MCF 10A (cell line): ENCODE measurements at places on chromosomes 2 and 18. TPM values are rescaled to one million over a fixed set of nuclear protein-coding genes. Genes with fewer than 3 reads are reported as not detected.

The UGT1A6 gene
- 0.79 TPM in 1 of 2 replicates, not detected in the other for total RNA-seq

DNA sequence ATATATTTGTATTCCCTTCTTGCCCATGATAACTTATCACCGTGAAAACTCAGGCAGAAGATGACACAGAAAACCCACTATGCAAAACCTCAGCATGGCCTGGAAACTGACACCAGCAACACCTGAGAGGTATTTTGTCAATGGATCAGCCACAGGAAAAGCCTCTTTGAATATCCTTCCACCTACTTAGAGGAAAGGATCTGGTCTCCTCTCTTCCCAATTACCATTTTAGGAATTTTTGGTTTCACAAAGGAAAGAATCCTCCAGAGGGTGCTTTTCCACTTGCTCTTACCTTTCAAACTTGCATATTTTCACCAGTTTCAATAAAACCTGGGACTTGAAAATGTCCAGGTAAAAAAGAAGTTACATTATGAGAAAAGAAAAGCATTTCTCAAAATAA, 20.0 kb upstream of the MEIS1 start:
- no peak for DNase-seq

The PIAS2 gene
- total RNA-seq: 22.8 and 28.2 TPM in 2 replicates

GRCh38 chr2:20507166-20507692, 60.4 kb downstream of the RHOB start:
- no peak for DNase-seq

The ASTL gene
- not detected in 2 replicates for total RNA-seq

The GAD1 gene
- total RNA-seq: 1.6 and 2.5 TPM in 2 replicates

- no peak for DNase-seq
These were observed 31.3 kb downstream of the CSRNP3 start for GRCh38 chr2:165500816-165501215.

GRCh38 chr2:17386771-17387170, 131.5 kb downstream of the RAD51AP2 start:
- no peak for DNase-seq

The CXCR2 gene
- total RNA-seq: not detected in 2 replicates

The SOX11 gene
- total RNA-seq: not detected in 2 replicates

The OSBPL6 gene
- total RNA-seq: 26.2 and 43.1 TPM in 2 replicates

GRCh38 chr18:56085551-56085950, 497.6 kb upstream of the TCF4 start:
- DNase-seq: peak; percentile 70

DNA sequence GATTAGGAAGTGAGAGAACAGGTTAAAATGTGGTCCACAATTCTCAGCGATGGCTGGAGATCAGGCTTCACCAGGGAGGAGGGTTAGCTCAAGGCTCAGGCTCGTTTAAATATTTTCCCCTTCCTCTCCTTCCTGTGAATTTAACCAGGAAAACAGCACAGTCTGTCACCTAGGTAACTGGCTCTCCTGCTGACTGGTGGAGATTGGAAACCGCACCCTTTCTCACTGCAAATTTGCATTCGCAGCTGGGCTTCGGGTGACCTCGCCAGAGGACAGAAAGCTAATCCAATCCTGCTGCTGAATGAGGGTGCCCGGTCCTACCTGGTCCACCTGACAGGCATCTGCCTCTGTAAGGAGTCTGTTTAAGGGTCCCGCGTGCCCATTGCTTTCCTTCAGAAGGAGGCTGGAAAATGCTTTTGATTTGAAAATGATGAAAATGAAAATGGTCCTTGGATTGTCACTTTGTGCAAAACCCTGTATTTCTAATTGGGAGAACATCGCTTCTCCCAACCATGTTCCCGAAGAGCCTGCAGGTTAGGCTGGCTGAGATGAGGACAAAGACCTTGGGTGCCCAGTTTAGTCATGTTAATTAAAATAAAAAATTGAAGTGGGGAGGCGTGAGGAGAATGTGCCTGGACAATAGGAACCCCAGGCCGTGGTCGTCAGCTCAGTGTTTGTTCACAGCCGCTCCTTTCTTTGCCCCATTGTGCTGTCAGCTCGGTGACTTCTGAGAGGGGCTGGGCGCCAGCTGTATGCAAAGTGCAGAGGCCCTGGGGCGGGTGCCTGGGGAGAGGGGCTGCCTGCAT, 43.4 kb upstream of the MTCL1 start:
- DNase-seq: no peak

The ANKRD44 gene
- total RNA-seq: 4.4 and 6.9 TPM in 2 replicates

GRCh38 chr2:32836933-32837332, 109.8 kb upstream of the LTBP1 start:
- DNase-seq: no peak

GRCh38 chr2:25082002-25082622, 40.2 kb downstream of the EFR3B start:
- DNase-seq: no peak

GRCh38 chr2:48560546-48561209, 30.7 kb downstream of the STON1 start:
- DNase-seq: no peak

The DSG1 gene
- total RNA-seq: not detected in 2 replicates

GRCh38 chr2:7707723-7708122, 790.5 kb downstream of the RNF144A start:
- peak; percentile 51 for DNase-seq

GRCh38 chr2:14587119-14587518, 45.4 kb upstream of the LRATD1 start:
- DNase-seq: peak; percentile 59

DNA sequence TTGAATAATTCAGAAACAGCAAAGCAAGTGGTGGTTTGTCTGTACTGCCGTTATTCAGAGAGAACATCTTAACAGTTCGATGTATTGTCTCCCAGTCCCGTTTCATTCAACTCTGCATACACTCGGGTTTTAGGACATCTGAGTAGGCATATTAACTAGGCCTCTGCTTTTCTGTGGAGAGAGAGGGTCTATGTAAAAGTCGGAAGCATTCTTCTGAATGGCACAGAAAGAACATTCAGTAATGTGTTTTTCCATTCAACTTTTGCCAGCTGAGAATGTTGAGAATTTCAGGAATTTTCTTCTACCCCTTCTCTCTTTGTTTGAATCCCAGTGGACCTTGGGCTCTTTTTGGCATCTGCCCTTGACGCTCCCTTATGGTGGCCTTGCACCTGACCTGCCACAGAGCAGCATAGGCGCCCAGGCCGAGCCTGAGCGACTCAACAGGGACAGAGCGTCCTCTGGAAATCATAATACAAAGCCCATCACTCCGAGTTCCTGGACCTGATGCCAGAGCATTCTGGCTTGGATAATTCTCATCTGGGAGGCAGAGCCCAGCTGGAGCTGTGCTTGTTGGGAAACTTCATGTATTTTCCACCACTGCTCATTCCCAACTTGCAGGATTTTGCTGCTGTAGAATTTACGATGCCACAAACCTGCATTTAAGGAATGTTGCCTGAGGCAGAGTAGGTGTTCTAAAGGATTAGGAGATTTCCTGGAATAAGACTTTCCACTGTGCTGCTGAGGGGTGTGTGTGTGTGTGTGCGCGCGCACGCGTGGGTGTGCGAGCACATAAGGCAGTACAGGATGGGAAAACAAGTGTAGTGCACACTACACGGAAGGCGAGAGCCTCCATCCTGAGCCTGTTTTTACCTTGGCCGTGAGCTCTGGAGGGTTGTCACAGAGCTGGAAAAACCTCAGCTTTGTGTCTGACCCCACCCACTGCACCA, 77.2 kb upstream of the TXNDC2 start:
- peak; percentile 54 for DNase-seq

DNA sequence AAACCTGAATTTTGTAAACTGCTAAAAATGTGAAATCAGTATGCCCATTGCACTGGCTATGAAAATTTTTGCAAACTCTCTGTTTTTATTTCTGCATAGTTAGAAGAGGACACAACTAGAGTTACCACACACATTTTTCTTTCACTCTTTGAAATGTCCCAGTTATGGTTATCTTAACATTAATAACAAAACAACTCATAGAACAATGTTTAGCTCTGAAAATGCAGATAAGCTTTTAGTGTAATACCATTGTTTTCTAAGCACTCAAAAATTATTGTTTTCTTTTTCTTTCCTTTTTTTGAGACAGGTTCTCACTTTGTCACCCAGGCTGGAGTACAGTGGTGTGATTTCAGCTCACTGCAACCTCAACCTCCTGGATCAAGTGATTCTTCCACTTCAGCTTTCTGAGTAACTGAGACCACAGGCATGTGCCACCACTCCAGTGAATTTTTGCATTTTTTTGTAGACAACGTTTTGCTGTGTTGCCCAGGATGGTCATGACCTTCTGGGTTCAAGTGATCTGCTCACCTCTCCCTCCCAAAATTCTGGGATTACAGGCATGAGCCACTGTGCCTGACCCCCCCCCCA, 1204.5 kb upstream of the ZEB2 start:
- DNase-seq: no peak

The ADAM23 gene
- total RNA-seq: 0.12 TPM in 1 of 2 replicates, not detected in the other

DNA sequence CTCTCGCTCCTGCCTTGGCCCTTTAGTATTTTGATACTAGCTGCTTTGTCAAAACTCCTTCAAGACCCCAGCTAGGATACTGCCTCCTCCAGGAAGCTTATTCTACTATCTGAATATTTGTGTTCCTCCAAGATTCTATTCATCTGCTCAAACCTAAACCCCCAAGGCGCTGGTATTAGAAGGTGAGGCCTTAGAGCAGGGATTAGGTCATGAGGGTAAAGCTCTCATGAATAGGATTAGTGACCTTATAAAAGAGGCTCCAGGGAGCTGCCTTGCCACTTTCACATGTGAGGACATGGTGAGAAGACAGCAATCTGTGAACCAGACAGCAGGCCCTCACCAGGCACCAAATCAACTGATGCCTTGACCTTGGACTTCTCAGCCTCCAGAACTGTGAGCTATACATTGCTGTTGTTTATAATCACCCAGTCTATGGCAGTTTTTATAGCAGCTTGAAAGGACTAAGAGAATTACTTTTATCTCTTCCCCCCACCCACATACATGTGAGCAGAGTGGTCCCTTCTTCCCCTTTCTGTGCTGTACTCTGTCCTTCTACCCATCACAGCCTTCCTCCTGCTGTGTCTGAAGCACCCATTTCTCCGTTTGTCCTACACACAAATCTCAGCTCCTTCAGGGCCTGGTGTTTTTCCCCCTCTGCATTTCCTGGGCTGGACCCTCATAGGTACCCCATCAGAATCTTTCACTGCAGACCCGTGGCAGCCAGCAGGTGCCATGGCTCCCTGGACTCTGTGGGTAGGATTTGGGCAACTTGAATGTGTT, 54.5 kb downstream of the HS1BP3 start:
- DNase-seq: no peak

- no peak for DNase-seq
These were observed 988 bp upstream of the KANSL1L start for GRCh38 chr2:210172219-210172575.

DNA sequence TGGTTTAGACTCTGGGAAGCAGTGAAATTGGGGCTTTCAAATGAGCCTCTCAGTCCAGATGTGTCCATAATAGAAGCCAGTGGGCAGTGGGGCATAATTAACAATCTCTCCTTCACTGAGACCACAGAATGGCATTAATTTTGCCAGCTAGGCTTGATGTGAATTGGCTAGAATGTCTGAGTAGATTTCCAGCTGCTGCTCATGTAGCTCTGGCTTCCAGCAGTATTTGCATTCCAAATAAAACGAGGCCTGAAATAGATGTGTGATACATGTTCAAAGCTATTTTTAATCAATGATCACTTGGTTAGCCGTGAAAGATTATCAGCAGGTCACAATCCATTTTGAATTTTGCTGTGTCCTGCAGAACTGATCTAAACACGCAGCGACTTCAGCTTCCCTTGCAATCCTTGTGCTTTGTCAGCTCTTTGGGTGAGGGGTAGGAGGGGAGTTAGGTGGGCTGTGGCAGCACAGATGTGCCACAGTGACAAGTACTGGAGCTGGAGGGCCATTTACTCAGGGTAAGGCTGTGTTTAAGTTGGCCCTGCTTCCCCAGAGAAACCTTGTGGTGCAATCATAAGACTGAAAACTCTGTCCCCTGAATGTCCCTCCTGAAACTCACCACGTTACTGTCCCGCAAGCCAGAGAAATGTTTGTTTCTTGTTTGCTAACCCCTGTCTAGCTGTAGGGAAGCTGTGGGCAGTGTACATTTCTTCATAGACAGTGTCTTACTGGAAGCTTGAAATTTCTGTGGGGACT, 56.9 kb upstream of the TMEM178A start:
- no peak for DNase-seq

DNA sequence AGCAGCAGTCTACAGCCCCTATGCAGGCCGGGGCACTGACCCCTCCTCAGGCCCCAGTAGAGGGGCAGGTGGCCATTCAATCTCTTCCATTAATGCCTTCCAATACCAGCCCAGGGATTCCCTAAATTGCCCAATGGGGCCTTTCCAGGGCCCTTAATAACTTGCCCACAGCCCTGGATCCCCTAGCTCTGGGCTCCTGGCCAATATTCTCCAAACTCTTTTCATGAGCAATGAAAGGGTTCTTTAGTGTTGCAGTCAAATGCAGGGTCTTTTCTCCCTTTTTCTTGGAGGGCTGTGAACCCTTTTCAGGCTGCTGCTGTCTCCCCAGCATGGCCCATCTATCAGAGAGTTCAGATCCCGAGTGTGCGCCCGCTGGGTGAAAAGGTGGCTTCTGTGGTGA, 41.3 kb upstream of the SLC1A4 start:
- DNase-seq: no peak

The FMNL2 gene
- 72.9 and 76.5 TPM in 2 replicates for total RNA-seq

The KIDINS220 gene
- 41.8 and 42.3 TPM in 2 replicates for total RNA-seq

- no peak for DNase-seq
These were observed 746 bp upstream of the IL37 start for GRCh38 chr2:112910219-112910618.

The DNAH7 gene
- total RNA-seq: 0.91 and 0.98 TPM in 2 replicates

The PRR30 gene
- not detected in 2 replicates for total RNA-seq

DNA sequence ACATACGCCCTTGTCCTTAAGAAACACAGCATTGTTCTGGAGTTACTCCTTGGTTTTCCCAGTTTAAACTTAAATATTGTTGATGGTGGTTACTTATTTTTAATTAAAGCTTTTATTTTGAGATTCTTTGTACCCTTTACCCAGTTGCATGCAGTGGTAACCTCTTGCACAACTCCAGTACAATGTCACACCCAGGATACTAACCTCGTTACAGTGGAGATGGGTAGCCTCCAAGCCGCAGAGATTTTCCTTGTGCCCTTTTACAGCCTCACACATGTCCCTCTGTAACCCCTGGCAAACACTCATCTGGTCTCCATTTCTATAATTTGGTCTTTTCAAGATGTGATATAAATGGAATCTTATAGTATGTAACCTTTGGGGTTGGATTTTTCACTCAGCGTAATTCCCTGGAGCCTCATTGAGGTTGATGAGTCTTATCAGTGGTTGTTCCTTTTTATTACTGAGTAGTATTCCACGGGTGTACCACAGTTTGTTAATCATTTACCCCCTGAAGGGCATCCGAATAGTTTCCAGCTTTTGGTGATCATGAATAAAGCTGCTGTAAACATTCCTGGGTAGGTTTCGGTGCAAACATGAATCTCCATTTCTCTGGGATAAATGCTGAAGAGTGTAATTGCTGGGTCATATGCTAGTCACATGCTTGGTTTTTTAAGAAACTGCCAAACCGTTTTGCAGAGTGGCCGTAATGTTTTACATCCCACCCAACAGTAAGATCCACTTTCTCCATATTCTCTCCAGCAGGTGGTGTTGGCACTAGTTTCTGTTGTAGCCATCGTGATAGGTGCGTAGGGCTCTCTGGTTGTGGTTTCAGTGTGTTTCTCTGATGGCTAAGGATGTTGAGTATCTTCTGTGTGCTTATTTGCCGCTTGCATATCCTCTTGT, 68.6 kb downstream of the DGKD start:
- peak; percentile 40 for DNase-seq
